ENCODE measurements at places on chromosomes 11 and 22. TPM values are rescaled to one million over a fixed set of nuclear protein-coding genes. Genes with fewer than 3 reads are reported as not detected.

GRCh38 chr11:65311170-65311678 lies 3.4 kb upstream of the CDC42EP2 start:
- no peaks in the 10 kb centered on the region for H3K27me3 ChIP-seq
- H3K36me3 ChIP-seq, result no peaks in the 10 kb centered on the region
- no peak overlapping the region for H3K27ac ChIP-seq
- no peak for DNase-seq

- no peak for DNase-seq
- no peaks in the 10 kb centered on the region for H3K27me3 ChIP-seq
- H3K4me3 ChIP-seq, result no peak overlapping the region
- no peak overlapping the region for H3K27ac ChIP-seq
- no peaks in the 10 kb centered on the region for H3K36me3 ChIP-seq
These were observed 187.5 kb downstream of the IGLL1 start for GRCh38 chr22:23392420-23393121.

GRCh38 chr11:76321340-76321739 lies 59.6 kb downstream of the THAP12 start:
- H3K4me3 ChIP-seq, result no peak overlapping the region
- H3K27ac ChIP-seq, result no peak overlapping the region
- H3K27me3 ChIP-seq, result peaks cover 25% of the 10 kb centered on the region

DNA sequence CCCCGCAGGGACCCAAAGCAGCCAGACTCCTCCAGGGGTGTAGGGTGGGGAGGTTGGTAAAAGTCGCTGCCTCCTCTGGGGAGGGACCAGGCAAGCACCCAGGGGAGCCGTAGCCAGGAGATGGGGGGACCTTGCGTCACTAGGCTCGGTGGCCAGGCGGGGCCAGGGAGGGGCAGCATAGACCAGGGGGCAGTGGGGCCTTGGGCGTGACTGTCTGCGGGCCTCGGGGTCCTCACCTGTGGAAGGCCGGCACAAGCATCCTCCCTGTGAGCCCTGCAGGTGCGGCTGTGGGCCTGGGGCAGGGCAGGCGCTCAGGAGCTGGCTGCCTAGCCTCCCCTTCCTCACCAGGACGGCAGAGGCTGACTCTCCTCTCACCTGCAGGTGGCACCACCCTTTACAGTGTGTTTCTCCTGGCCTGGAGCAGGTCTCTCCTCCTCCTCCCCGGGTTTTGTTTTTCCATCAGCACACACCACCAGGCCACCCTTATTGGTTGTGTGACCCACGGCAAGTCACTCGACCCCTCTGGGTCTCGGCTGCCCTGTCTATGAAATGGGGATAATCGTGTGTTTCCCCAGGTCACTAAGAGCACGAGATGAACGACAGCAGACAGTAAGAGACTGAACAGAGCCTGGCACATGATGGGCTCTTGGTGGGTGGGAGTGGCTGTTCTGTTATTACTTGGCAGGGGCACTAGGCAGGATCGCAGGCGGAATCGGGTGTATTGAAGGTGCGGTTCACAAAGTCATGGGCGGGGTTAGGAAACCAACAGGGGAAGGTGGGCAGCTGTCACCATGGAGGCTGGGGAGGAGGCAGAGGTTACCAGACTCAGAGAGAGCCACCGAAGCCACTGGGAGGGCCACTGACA lies 52.7 kb downstream of the FLRT1 start:
- no peak overlapping the region for H3K4me3 ChIP-seq
- no peaks in the 10 kb centered on the region for H3K27me3 ChIP-seq
- no peak for DNase-seq
- H3K4me1 ChIP-seq, result no peaks in the 10 kb centered on the region

DNA sequence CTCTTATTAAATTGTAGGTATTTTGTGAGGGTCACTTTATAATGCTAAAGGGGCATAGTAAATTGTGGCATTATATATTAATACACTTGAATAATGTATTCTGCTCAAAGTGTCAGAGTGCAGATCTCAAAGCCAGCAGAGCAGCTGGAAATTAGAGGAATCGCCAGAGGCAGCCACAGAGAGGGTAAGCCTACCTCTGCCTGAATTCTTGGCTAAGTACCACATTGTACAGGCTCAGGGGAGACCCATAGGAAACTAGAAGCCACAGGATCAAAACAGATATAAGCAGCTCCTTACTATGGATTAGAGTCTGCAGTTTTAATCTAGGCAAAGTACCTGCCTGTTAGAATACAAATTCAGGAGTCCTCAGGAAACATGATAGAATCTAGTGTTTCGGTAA lies 249.3 kb downstream of the DDX10 start:
- H3K27ac ChIP-seq, result no peak overlapping the region
- no peaks in the 10 kb centered on the region for H3K36me3 ChIP-seq
- DNase-seq, result no peak

GRCh38 chr11:6737872-6738466 lies 33.8 kb downstream of the OR2AG2 start:
- H3K36me3 ChIP-seq, result no peaks in the 10 kb centered on the region
- H3K4me1 ChIP-seq, result no peaks in the 10 kb centered on the region
- no peak for DNase-seq
- no peaks in the 10 kb centered on the region for H3K27me3 ChIP-seq

DNA sequence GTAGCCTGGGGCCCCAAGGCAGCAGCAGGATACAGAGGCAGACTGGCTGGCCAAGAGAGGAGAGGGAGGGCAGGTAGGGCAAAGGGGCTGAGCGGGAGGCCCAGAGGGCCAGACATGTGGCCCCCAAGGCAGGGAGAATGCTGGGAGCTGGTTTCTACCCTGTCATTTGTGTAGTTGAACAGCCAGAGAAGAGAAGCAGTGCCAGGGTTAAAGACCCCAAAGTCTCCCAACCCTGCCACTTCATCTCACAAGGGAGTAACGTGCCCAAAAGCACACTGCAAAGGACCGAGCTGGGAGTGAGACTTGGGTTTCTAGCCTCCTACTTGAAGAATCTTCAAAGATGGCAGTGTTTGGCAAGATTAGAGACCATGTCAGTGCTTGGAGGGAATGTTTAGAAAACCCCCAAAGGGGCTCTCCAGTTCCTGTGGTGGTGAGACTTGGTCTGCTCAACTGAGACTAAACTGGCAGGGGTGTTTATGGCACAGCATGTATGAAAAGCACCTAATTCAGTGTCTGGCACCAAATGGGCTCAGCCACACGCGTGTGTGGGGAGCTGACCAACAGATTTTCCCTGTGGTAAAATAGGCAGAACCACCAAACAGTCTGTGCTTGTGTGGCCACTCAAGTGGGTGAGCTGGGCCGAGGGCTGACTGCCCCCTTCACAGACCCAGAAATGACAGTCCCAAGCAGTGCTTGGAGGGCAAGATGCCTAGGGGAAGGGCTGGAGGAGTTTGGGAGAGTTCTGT lies 68.2 kb upstream of the CLTCL1 start:
- no peak overlapping the region for H3K27ac ChIP-seq
- no peak overlapping the region for H3K4me3 ChIP-seq
- H3K36me3 ChIP-seq, result peaks cover 10% of the 10 kb centered on the region

GRCh38 chr11:60717956-60718355 lies 6.6 kb upstream of the MS4A18 start:
- H3K4me3 ChIP-seq, result no peak overlapping the region
- no peaks in the 10 kb centered on the region for H3K4me1 ChIP-seq
- no peaks in the 10 kb centered on the region for H3K27me3 ChIP-seq

The OR52E8 gene
- total RNA-seq, result not detected

The KLHDC7B gene
- 0.16 TPM for total RNA-seq

The H19 gene
- 39.8 TPM for total RNA-seq

DNA sequence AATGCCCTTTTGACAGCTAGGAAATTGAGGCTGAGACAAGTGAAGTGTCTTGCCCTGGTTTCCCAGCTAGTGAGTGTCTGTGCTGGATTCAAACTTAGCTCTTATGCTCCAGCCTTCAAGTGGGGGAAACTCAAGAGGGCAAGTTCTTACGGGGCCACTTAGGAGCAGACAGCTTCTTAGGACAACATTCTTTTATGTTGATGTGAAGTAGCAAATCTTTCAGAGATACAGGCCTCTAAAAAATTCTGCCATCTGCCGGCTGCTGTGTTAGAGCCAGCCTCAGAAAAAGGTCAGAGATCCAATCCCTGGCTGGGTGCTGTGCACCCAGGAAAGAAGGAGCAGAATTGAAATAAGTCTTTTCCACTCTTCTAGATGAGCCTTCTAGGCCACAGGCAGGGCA lies 26.6 kb downstream of the TIMP3 start:
- H3K27ac ChIP-seq, result no peak overlapping the region
- no peaks in the 10 kb centered on the region for H3K27me3 ChIP-seq
- peak; percentile 15 for DNase-seq
- H3K4me3 ChIP-seq, result no peak overlapping the region
- no peaks in the 10 kb centered on the region for H3K4me1 ChIP-seq

The SLC5A1 gene
- 1.3 TPM for total RNA-seq

The CD6 gene
- 0.80 TPM for total RNA-seq

- peak overlapping the region; percentile 84 for H3K27ac ChIP-seq
- no peaks in the 10 kb centered on the region for H3K36me3 ChIP-seq
- peaks cover 4% of the 10 kb centered on the region for H3K4me1 ChIP-seq
- H3K27me3 ChIP-seq, result no peaks in the 10 kb centered on the region
- peak overlapping the region; percentile 100 for H3K4me3 ChIP-seq
These were observed 745 bp upstream of the FAM118A start for GRCh38 chr22:45308957-45309421.

DNA sequence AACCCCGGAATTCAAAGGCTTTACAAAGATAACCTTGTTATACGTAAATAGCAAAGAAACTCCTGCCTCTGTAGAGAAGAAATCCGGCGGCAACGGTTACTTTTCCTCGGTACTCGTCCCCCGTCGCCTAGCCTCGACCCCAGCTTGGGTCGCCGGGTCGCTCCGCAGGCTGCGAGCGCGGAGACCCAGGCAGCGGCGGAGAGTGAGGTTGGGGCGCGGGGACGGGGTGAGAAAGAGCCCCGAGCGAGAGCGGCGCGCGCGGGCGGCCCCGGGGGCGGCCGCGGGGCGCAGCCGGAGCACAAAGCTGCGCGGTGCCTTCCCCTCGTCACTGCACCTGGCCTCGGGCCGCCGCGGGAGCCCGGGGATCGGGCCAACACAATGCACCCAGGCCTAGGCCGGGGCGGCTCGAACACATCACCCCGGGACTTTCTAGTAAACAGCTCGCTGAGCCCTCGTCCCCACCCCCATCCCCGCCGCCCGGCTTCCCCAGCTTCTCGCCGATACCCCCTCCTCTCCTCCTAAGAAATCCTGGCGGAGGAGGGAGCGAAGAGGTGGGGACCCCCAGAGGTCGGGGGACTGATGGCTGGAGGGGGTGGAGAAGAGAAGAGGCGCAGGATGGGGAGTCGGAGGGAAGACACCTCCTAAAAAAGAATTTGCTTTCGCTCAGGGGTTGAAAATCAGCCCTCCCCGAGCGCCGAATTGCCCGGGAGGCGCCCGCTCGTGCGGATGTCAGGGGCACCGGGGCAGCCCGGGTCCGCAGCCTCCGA lies 845 bp downstream of the MPPED2 start:
- no peaks in the 10 kb centered on the region for H3K4me1 ChIP-seq
- H3K27ac ChIP-seq, result peak overlapping the region; percentile 88
- DNase-seq, result peak; percentile 32

The CCDC73 gene
- 0.33 TPM for total RNA-seq

GRCh38 chr11:78731027-78731426 lies 156.4 kb upstream of the NARS2 start:
- no peak overlapping the region for H3K4me3 ChIP-seq
- H3K36me3 ChIP-seq, result no peaks in the 10 kb centered on the region
- no peak overlapping the region for H3K27ac ChIP-seq
- DNase-seq, result no peak
- no peaks in the 10 kb centered on the region for H3K4me1 ChIP-seq
- H3K27me3 ChIP-seq, result no peaks in the 10 kb centered on the region

The SCGB1D2 gene
- 476 TPM for total RNA-seq

The CYB5R2 gene
- 21.6 TPM for total RNA-seq

DNA sequence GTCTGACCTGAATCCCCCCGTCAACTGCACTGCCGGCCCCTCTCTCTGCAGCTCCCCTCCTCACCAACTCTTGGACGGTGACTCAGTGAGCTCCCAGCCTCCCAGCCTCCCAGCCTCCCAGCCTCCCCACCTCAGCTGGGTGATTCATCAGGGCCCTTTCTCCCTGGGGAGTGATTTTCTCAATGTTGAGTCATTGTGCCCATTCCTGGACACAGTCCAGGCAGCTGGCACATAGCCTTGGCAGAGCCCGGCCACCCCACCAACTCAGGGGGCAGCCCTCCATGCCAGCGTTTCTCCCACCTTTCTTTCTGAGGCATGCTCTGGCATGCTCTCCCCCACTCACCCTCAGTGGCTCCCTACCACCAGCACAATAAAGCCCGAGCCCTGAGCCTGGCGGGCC lies 30.7 kb downstream of the PDE2A start:
- no peaks in the 10 kb centered on the region for H3K4me1 ChIP-seq
- H3K4me3 ChIP-seq, result no peak overlapping the region
- peaks cover 24% of the 10 kb centered on the region for H3K27me3 ChIP-seq

DNA sequence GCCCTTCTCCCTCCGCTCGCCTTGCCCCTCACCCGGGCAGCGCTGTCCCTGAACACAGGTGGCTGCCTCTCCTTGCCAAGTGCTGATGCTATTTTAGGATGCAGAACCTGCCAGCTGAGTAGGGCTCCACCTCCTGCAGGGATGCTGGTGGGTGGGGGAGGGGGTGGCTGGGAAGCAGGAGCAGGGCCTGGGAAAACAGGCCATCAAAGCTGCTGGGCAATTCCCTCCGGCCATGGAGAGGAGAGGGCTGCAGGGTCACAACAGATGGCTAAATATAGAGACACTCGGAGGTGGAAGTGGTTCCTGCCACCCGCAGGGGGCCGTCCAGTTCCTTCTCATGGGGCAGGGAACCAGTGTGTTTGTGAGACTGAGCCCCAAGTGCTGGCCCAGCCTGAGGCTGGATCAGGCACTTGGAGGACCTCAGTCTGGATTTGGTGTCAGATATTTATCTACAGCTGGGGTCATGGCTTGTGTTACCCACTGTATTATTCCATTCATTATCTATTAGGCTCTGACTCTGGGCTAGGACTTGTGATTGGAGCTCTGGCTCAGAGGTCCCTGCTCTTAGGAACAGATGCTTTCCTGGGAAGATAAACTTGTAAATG lies 59.6 kb downstream of the LRRC32 start:
- H3K27me3 ChIP-seq, result no peaks in the 10 kb centered on the region
- H3K4me1 ChIP-seq, result peaks cover 7% of the 10 kb centered on the region
- no peak for DNase-seq
- H3K36me3 ChIP-seq, result no peaks in the 10 kb centered on the region

The PMM1 gene
- 74.1 TPM for total RNA-seq

DNA sequence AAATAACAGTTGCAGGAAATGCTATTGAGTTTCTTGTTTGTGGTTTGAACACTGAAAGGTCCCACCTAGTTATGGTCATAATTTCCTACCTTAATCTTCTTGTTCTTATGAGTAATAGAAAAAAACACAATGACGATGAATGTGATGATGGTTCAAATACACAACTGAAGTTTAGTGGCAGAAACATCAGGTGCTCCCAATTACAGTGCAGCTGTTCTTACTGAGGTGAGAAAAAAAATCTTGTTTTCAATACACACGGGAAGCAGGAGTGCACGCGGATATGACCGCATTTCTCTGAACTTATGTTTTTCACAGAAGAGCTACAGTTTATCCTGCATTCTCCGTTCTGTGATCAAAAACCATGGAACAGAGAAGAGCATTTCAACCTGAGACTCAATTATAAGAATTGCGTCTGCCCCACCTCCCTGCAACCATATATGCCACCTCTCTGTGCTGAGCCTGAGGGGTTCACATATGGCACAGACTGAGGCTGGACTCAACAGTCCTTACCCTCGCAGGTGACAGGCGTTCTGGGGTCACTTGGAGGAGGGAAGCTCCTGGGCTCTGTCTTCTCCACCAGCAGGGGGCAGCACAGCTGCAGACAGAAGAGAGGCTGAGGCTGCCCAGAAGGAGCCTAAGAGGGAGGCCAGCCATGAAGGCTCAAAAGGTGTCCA lies 99.7 kb upstream of the IGLL5 start:
- no peaks in the 10 kb centered on the region for H3K36me3 ChIP-seq
- no peak overlapping the region for H3K4me3 ChIP-seq
- H3K4me1 ChIP-seq, result no peaks in the 10 kb centered on the region
- no peak for DNase-seq
- no peaks in the 10 kb centered on the region for H3K27me3 ChIP-seq
- H3K27ac ChIP-seq, result no peak overlapping the region
